Activated CD4-positive, alpha-beta T cell treated with anti-CD3 and anti-CD28 coated beads for 24 hours (primary cell): ENCODE measurements at places on chromosomes 6 and 20.

DNA sequence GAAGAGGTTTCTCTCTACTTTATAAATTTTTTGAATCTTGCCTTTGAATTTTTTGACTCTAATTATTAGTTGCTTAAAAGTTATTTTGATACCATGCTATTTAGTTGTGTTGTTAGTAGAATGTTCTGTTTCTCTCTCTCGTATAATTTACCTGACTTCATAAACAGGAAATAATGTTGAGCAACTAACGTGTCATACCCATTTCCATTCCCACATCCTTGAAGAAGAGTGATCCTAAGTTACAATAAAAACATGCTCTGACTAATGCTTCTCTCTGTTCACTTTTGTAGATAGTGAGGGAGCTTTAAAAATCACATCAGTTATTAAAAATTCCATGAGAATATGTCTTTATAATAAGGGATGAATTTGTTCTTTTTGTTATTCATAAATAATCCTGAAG, 69.7 kb downstream of the SAMD5 start:
- DNase-seq, result no peak

GRCh38 chr20:49724408-49725223, 10.9 kb upstream of the B4GALT5 start:
- no peak for DNase-seq

- no peak for DNase-seq
Measured at GRCh38 chr6:12506159-12506558, 210.4 kb upstream of the PHACTR1 start.

- DNase-seq, result no peak
Measured at GRCh38 chr20:2559279-2559626, 22.9 kb downstream of the TMC2 start.

GRCh38 chr6:113805173-113805790, 51.9 kb upstream of the MARCKS start:
- DNase-seq, result no peak

GRCh38 chr20:57434390-57434700, 43.1 kb downstream of the RBM38 start:
- no peak for DNase-seq

DNA sequence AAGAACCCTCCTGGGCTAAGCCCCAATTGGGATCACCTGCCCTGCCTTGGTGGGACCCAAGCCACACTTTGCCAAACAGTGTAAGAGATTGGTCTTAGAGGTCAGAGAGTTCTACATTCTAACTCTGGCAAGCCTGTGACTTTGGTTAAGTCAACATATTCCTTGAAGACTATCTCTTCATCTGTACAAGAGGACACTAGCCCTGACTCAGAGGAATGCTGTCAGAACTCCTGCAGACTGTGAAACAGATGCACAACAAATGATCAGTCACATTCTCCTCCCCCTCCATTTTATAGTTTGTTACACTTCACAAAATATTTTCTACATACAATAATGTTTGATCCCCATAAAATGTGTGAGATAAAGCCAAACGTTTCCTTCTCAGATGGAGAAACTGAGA, 91.7 kb upstream of the EPB41L1 start:
- no peak for DNase-seq

GRCh38 chr6:103210686-103211085, 1649.0 kb downstream of the HACE1 start:
- DNase-seq, result no peak

DNA sequence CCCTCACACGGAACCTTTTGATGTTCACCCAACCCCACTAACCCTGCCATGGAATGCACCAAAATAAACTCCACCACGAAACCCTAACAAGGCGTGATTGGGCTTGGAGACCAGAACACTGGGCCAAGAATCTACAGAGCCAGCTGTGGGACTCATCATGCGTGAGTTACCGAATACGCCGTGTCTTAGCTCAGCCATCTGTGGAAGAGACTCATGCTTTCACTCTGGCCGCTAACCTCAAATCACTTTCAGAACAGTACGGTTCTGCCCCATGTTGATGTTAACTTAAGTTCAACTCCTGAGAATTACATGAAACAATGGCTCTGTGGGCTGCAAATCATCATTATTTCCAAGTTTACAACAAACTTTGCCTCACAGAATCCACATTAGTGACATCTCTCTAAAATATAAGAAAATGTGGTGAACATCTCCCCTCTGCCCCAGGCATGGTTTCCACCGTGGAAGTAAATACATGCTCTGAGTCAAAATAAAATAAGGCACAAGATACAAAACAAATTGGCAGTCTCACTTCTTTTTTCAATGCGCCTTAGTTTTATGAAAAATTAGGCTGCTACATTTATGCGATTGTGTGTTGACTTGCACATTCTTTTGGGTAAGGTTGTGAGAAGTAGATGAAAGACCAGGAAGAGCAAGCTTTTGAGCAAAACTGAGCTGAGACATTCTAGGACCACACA, 308.9 kb upstream of the EXOC2 start:
- no peak for DNase-seq
